CD4-positive, alpha-beta T cell treated with Interleukin-4 for 1 hour (primary cell): ENCODE measurements at places on chromosomes 1 and 21.

GRCh38 chr21:17858747-17859146 lies 39.6 kb upstream of the C21orf91 start:
- DNase-seq: no peak

DNA sequence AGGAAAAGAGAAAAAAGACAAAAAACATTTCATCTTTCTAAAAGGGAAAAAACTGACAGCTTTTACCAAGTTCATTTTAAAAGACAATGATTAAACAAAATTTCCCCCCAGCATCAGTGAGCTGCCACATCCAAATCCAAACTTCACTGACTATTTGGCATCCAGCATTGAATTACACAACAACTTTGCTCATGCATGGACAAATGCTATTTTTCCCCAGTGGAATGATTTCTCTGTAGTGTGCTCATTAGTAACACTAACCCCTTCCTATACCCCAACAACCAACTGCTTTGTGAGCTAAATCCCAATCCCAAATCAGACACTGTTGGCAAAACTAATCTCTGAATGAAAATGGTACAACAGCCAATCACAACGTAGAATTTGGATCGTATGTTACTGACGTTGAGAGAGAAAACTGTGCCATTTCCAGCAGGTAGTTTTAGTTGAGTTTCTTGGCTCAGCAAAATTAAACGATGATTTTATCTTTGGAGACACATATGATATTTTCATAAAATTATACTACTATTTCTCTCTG lies 37.9 kb downstream of the PIK3R3 start:
- no peak for DNase-seq

DNA sequence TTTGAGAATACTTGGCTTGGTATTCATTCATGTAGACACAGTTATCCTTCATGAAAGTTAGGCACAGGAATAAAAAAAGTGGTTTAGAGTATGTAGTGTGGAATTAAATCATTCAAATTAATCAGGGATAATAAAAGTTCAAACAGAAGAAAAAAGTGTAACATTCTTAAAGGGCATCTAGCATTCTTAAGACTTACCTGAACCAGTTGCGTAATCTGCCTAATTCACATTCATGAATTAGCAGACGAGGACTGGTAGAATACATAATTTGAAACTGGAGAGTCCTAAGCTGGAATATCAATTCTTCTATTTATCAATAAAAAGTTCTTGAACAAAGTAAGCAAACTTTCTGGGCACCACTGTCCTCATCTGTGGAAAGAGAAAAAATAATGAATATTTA lies 157.0 kb upstream of the DEPDC1 start:
- DNase-seq: no peak

- no peak for DNase-seq
Observed at GRCh38 chr1:178189814-178190213, 95.9 kb downstream of the RASAL2 start.

DNA sequence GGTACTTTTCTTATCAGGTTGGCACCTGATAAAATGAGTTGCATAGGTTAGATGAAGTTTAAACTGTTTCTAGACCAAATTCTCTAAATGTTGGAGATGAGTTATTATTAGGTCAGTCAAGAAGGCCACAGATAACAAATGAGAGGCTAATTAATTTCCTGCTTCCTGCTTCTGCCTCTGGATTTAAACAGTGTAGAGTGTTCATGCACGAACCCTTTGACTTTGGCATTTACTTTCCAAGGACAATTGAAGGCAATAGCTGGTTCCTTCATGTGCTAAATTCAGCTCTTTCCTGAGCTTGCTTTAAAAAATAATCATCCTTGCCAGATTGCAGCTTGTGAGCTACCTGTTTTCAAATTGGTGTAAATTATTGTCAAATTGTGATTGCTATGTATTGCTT lies 80.6 kb downstream of the RASAL2 start:
- no peak for DNase-seq

DNA sequence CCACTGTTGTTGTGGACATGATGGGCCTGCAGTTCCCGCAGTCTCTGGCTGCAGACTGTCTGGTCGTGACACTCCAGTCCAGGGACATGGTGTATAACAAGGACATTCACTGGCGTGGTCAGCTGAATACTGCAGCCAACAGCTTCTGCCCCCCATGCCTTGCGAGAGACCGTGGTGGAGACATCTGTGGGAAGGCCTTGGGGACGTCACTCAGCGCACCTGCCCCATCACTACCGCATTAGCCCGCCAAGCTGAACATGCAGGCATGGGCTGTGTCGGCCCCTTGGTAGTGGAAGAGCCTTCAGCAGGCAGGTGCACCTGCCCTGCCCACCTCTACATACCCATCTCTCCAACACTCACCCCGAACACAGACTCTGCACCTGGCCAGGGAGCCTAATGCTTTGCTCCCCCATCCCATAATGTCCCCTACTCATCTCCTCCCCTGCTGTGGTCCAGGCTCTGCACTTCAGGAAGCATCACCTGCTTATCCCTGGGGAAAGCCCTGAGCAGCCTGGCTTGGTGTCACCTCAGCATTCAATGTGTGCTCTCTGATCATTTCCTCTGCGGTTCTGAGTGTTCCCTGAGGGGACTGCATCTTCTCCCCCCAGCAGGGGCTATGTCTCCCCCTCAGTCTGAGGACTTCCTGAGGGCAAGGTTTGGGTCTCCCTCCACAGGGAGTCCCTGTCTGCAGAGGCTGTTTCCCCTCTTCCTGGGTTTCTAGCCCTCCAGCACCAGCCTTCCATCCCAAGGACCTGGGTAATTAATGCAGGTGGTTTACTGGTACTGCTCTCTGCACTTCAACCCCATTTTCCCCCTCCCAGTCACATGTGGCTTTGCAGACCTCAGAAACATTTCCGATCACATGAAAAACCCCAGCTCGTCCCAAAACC lies 3.2 kb downstream of the PGLYRP4 start:
- no peak for DNase-seq

GRCh38 chr1:104785575-104786187 lies 1036.0 kb downstream of the AMY1C start:
- no peak for DNase-seq

DNA sequence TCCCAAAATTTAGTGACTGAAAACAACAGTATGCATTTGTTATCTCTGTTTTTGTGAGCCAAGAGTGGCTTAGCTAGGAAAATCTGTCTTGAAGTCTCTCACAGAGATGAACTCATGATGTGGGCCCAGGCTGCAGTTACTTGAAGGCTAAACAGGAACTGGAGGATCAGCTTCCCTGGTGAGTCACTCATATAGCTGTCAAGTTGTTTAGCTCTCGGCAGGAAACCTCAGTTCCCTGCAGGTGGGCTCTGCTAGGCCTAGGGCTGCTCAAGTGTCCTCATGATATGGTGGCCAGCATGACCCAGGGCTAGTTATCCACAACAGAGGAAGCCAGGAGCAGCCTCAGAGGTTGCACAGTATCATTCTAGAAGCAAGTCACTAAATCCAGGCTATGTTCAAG lies 30.2 kb upstream of the DDX59 start:
- peak; percentile 12 for DNase-seq

DNA sequence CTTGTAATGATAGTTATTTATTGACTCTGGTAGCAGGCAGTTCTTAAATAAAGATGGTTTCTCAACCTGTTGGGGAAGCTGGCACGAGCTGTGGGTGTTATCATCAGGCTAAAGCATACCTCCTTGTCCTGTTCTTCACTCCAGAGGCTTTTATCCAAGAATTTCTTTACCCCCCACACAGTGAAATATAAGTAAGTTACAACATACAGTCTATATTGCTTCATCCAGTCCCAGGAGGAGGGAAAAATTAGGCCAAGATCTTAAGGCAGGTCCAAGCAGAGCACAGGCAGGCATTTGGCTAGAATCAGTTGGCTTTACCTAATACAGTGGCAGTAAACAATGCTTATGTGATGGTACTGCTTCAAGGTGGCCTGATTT lies 6.3 kb downstream of the TMEM81 start:
- DNase-seq: no peak

GRCh38 chr21:44297525-44298290 lies 2.1 kb upstream of the PFKL start:
- peak; percentile 81 for DNase-seq
